ENCODE measurements at places on chromosomes 2 and 18.

DNA sequence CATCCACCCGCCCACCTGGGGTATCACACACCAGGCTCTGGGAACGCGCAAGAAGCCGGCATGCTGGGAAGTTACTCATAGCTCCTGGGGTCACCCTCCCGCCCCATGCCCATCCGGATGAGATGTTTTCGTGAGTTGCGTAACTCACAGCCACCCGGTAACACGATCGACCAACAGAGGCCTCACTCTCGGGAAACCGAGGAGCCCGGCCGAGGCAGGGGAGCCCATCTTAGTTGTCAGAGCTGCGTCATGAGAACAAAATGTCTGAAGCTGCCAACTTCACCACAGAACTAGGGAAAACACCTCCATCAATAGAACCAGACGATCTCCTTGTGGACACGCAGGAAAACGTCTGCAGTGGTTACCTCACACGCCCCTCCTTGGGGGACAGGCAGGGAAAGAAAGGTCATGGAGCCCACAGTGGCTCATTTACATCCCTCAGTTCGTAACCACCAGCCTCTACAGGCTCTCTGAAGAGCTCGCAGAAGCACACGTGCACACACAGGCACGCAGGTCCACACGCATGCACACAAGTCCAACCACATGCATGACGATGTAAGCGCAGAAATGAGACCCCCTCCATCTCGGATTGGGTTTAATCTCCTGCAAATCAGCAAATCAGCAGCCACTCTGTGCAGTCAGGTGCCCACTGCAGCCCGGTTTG is 26.2 kb downstream of the ADI1 start:
- DNase-seq: no peak

GRCh38 chr2:147247749-147248148 is 597.1 kb upstream of the ACVR2A start:
- DNase-seq: no peak

DNA sequence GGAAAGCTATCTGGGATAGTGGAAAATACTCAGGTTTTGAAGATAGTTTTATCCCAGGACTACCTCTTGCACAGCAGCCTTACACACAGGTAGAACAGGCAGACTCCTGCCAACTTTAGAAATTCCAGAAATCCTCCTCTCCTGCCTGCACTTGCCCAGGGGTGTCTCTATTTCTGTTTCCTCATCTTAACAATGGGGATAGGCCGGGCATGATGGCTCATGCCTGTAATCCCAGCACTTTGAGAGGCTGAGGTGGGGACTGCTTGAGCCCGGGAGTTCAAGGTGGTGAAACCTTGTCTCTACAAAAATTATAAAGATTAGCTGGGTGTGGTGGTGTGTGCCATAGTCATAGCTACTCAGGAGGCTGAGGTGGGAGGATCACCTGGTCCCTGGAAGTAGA is 117.0 kb upstream of the ARL5A start:
- no peak for DNase-seq

DNA sequence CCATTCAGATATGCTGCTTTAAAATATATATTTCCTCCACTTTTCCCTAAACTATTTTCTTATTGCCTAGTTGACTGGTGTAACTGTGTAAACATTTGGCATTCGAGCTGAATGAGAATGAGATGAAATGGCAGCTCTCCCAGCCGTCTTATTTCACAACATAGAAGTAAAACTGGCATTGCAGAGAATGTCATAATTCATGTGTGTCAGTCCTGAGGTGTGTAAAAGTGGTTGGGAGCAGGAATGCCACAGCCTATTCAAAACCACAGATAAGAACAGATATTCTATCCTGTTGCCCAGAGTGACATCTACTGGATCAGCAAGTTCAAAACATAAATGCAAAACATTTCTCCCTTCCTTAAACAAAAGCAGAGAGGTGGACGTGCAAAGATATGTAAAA is 565.5 kb upstream of the CHAC2 start:
- peak; percentile 85 for DNase-seq

GRCh38 chr2:102422910-102423309 is at the start of gene IL18RAP:
TSS of gene IL18RAP (plus strand) at chr2:102423160. CDS start at chr2:102423278, 118 bp downstream.
- DNase-seq: no peak

GRCh38 chr2:207136874-207137273 is 28.9 kb downstream of the KLF7 start:
- no peak for DNase-seq

DNA sequence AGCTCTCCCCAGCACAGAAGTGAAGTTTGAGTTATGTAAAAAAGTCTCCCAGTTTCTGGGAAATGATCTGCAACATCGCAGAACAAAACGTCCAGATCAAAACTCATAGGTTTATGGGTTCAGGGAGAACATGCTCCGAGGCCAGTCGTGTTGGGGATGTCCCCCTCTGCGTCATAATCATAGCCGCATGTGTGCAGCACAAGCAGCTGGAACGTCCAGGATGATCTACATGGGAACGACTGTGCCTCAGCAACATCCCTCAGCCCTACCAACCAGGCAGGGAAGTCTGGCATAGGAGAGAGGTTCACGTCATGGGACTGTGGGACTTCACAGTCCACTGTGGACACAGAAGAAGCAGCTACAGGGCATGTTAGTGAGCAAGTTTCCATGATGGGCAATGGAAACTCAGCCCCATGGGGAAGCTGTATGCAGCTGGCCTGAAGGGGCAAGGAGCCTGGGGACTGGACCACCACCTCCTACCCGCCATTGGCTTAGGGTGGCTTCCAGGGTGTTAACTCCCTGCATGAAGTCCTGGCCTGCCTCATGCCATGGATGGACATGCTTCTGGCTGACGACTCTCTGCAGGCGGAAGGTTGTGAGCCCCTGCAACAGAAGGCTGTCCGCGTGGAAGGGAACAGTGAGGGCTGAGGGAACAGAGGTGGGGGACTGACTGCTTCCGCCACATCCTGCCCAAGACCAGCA is 96.9 kb downstream of the COPS8 start:
- no peak for DNase-seq

GRCh38 chr2:38146907-38147307 is 71.0 kb upstream of the CYP1B1 start:
- peak; percentile 28 for DNase-seq

DNA sequence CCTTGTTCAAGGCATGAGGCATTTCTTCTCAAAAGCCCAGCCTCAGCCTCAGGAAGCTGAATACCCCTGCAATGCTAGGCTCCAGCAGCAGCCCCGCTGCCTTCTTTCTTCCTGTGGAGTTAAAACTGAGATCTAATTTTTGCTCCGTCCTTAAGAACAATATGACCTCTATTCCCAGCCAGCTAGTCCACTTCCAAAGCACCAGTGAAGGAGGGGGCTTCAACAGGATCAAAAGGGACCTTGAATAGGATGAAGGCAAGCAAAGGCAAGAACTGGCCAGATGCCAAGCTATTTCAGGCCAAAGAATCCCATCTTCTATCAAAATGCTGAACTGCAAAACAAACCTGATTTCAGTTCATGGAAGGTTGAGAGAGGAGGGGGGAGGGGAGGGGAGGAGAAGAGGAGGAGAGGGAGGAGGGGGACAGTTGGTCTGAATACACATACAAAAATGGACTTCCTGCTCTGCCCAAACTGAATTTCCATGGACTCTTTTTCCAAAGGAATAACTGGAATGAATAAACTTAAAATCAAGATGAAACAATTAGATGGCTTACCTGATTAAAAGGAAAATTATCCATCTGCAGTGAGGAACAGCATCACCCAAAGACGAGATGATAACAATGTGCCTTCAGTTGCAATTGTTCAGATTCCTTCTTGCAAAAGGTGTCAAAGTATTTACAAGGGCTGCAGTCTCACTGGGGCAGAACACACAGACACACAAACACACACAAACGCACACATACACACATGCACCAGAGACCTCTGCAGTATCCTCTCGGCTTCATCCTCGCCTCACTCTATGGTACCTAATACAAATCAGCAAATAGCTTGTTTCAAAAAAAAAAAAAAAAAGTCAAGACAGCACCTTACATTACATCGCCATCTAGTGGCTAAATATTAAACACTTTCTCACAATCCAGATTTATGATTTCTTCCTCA is at the start of gene SCN1A:
SCN1A (minus strand) TSS at position 804 of the 939 bp plus-strand sequence. CDS start 54,399 bp downstream, outside the sequence.
- DNase-seq: peak; percentile 62

DNA sequence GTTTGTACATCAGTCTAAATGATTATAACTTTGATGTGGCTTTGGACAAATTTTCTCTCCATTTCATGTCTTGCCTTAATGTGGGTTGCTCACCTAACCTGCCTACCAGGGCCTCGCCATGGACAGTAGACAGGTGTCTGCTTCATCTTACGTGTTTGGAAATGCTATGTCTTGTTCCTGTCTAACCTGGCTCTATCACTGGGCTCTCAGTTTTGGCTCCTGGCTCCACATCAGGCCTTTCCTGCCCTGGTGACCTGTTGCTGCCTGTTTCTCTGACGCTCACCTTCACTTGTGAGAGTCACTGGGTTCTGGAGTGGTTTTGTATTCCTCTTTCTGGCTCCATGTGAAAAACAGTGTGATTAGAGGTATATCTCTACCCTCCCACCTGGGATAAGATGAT is 65.9 kb downstream of the PHLPP1 start:
- DNase-seq: no peak

- peak; percentile 89 for DNase-seq
Measured at GRCh38 chr2:12303181-12304030, 413.3 kb upstream of the TRIB2 start.

- peak; percentile 54 for DNase-seq
Measured at GRCh38 chr2:206164261-206164862, 4.7 kb downstream of the EEF1B2 start.

DNA sequence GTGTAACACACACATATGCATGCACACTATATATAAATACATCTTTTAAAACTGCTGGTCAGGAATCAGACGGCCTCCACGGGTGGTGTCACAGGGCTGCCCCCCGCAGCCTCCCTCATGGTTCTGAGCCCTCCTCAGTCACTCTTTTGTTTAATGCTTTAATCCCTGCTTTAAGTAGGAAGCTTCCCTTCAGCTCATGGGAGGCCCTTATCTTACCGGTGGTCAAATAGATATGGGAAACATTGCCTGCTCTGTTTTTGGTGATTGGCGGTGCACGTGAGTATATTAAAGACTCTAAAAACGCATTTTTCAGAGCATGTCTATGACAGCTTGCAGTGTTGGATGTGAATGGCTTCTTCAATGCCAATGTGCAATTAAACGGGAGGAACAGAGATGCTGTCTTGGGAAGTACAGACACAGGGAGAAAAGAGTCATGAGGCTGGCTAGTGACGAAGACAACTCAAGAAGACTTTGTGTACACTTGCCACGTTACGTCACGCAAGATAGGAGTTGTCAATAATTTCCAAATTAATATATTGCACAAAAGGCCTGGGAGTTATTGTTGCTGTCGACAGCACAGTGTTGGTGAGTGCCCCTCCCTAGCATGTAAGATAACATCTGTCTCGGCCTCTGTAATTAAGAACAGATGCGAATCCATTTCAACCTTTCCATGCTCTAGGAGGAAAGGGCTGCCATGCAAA is 23.3 kb downstream of the GNLY start:
- DNase-seq: peak; percentile 95

- no peak for DNase-seq
Measured at GRCh38 chr2:42127425-42128424, 41.4 kb upstream of the EML4 start.

- DNase-seq: no peak
Measured at GRCh38 chr2:19124135-19124534, 234.3 kb downstream of the OSR1 start.

DNA sequence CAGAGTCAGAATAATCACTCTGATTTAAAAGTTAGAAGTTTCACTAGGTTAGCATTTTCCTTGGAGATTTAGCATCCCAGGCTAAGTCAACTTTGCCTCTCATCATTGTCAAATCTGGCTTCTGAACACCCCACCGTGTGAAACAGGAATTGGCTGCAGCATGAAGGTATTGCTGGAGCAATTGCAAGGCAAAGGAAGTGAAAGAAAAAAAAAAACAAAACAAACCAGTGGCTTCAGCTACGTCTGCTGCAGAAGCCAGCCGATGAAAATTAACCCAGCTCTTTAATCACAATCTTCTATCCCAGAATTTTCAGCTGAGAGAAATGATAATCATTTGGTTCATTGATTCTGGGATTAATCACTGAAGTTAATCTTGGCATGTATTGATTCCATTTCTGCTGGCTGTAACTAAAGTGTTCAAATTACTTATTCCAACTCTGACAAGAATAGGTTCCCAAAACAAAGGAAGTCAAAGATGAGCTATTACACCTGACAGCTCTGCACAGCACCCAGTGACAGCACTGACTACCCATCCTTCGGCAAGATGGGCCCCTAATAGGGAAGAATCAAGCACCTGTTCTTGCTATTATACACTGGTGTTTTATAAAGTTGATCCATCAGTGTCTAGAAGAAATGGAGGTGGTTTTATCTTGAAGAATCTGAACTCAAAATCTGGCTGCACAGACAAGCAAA is 42.7 kb upstream of the REG3G start:
- no peak for DNase-seq

- no peak for DNase-seq
Measured at GRCh38 chr2:241540401-241540770, 18.2 kb upstream of the BOK start.

GRCh38 chr2:205732314-205732713 is 50.0 kb downstream of the NRP2 start:
- DNase-seq: no peak

- peak; percentile 32 for DNase-seq
Measured at GRCh38 chr2:150110548-150110947, 376.9 kb downstream of the RND3 start.

DNA sequence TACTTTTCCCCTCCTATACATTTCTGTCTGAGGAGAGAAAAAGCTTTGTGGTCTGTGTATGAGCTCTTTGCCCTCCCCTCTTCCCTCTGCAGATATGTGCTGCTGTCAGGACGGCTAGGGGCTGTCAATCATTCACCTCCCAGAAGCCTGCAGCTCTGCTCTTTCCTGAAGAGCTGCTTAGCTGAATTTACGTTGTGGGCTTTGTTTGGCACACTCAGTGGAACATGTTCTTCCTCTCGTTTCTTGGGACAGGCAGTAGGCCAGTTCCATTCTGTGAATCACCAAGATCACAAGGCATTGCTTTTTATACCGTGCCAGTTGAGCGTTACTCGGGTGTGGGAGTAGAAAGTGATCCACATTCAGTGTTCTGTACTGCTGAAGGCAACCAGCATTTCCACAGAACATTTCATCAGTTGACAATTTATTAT is 136.7 kb downstream of the LAMA3 start:
- no peak for DNase-seq

DNA sequence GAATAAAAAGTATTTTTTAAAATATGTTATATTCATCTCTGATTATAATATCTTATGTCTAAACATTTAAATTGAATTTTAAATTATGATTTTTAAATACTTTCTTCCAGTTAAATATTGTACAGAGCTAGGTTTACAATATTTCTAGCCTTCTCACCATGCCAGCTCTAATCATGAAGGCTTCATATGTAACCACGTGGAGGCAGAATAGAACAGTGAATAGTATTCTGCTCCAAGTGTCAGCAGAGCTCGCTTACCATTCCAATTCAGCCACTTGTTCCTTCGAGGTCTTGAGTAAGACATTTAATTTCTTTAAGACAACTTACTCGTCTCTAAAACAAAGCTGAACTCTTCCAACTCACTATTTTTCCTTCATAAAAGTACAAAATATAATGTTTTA is 871.8 kb downstream of the SUCLG1 start:
- peak; percentile 79 for DNase-seq

- no peak for DNase-seq
Measured at GRCh38 chr18:78914249-78914935, 65.2 kb upstream of the SALL3 start.
